NCI-H187 (cell line): ENCODE measurements at places on chromosomes 1 and 21.
A peak's percentile ranks its signal among the peaks of the same experiment; 100 is the strongest.

- DNase-seq = no peak
Measured at GRCh38 chr1:3405974-3406867, 48.2 kb upstream of the ARHGEF16 start.

GRCh38 chr1:172431204-172431603 lies 10.7 kb downstream of the C1orf105 start:
- no peak for DNase-seq

GRCh38 chr1:46691997-46692790 lies 20.5 kb downstream of the TEX38 start:
- DNase-seq = no peak

GRCh38 chr1:91844862-91845528 lies 41.0 kb downstream of the TGFBR3 start:
- no peak for DNase-seq

DNA sequence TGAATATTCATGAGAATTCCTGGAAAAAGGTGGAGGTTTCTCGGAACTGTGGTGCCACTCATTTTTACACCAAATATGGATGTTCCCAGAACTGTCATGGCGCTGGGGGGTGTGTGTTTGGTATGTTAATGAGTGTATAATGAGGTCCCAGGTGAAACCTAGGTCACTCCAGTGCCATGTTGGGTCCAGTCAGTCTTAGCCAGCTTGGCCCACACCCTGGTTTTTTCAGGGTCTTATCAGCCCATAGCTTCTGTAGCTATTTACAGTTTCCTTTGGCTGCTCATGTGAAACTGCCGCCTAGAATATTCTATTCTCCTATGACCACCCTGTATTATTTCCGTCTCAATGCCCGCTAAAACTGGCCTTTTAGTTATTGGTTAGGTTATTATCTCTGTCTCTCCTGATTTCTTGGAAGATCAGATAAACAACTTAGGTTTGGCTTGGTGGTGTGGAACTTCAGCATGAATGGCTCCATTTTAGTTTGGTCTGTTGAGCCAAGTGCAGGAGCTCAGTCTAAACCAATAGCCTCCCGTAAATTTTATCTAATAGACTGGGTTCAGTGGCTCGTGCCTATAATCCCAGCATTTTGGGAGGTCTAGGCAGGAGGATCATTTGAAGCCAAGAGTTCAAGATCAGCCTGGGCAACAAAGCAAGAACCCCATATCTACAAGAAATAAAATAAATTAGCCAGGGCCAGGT lies 42.1 kb upstream of the EDARADD start:
- DNase-seq = no peak

GRCh38 chr1:91736146-91736714 lies 149.7 kb downstream of the TGFBR3 start:
- no peak for DNase-seq

GRCh38 chr1:117370071-117370470 lies 2.8 kb downstream of the MAN1A2 start:
- DNase-seq = no peak

- no peak for DNase-seq
Measured at GRCh38 chr1:12188115-12188514, 21.3 kb downstream of the TNFRSF1B start.

GRCh38 chr1:180211156-180211859 lies 18.8 kb upstream of the LHX4 start:
- no peak for DNase-seq

- no peak for DNase-seq
Measured at GRCh38 chr1:224739303-224739996, 123.3 kb downstream of the CNIH3 start.

DNA sequence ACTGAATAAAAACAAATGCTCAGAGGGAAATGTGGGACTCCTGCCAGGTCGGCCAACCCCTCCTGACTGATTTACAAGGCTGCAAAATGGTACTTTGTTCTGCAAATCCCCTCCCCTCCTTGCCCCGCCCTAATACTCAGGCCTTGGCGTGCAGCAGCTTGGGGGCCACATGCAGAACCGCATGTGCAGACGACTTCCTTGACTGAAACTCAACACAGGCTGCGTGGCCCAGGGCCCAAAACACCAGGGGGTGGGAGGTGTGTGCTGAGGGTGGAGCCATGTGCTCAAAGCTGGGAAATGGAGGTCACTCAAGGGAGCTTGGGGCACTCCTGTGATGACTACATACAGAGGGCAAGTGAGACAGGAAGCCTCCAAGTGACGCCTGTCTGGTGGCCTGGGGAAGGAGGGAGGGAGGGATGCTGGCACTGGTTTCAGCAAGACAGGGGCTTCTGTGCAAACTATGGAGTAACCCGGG lies 87.2 kb downstream of the MRPL37 start:
- peak; percentile 63 for DNase-seq

DNA sequence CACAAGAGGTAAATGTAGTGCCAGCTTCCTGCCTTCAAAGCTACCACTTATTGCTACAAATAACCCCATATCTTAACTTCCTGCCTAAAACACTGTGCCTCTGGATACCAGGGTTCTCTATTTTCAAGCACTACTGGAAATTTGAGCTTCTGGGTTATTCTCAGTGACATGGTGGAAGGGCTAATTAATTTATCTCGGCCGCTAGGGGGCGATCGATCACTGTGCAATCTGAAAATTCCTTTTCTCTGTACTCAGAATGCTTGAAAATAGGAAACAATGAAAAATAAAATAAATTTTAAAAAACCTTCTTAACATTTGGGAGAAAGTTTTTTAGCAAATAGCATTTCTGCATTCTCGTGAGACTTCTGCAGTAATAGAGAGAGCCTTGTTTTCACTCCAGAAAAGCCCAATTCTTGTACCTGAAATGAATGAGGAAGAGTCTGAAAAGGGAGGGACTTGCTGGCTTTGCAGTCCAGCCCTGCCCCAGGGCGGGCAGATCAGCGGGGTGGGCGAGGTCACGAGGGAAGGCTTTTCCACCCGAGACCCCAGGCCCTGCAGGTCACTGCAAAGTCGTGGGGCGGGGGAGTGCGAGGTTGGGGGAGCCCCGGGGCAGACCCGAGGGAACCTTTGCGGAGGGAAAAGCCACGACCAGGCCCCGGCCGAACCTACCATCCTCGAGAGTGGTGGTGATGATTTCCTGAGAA lies 276.7 kb downstream of the PCP4 start:
- DNase-seq = peak; percentile 79

DNA sequence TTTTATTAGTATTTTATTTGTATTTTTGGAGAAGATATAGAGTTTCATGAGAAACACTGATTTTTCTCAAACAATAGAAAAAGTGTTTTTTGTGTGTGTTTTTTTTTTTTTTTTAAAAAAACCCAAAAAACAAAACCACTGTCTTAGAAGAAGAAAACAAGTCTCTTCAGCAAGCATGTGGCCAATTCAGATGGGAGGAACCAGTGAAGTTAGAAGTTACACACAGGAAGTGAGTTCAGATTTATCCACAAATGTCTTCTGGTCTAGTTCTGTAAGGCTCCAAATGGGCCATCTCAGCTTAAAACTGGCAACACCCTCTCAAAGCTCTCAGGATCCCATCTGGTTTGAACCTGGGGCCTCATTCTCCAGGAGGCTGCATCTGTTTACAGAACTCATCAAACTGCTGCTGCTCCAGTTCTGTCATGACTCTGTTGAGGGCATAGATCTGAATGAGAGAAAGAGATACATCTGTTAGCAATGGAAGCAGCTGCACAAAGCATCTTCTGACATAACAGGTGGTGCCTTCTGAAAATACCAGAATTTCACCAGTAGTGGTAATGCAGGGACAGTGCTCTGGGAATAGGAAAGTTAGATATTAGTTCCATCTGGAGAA lies 9.8 kb upstream of the ERMAP start:
- no peak for DNase-seq

GRCh38 chr1:217274927-217275654 lies 355.8 kb downstream of the GPATCH2 start:
- no peak for DNase-seq

GRCh38 chr1:224582041-224582440 lies 34.1 kb upstream of the CNIH3 start:
- DNase-seq = no peak

GRCh38 chr21:43783098-43783700 lies 6.2 kb upstream of the RRP1 start:
- DNase-seq = no peak

- DNase-seq = no peak
Measured at GRCh38 chr1:64499966-64500365, 30.0 kb downstream of the CACHD1 start.

DNA sequence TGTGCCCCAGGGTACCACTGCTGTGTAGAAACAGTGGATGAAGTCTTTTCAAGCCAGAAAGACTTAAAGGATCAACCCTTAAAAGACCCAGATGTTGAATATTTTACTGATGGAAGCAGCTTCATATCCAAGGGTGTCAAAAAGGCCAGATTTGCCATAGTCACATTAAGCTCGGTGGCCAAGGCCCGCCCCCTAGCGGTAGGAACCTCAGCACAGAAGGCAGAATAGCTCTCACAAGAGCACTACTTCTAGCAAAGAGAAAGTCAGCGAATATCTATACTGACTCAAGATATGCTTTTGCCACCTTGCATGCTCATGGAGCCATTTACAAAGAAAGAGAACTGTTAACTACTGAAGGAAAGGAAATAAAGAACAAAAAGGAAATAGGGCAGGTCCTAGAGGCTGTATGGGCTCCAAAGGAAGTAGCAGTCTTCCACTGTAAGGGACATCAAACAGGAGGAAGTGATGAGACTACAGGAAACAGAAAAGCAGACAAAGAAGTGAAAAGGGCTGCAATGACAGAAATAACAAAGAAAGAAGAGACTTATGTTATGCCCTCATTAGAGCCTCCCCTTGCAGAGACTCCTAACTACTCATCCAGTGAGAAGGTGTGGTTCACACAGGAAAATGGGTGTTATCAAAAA lies 90.5 kb downstream of the LIPI start:
- DNase-seq = peak; percentile 13

- no peak for DNase-seq
Measured at GRCh38 chr1:2913091-2913490, 108.2 kb upstream of the ACTRT2 start.

GRCh38 chr1:54614563-54614962 lies 8.8 kb downstream of the FAM151A start:
- no peak for DNase-seq

DNA sequence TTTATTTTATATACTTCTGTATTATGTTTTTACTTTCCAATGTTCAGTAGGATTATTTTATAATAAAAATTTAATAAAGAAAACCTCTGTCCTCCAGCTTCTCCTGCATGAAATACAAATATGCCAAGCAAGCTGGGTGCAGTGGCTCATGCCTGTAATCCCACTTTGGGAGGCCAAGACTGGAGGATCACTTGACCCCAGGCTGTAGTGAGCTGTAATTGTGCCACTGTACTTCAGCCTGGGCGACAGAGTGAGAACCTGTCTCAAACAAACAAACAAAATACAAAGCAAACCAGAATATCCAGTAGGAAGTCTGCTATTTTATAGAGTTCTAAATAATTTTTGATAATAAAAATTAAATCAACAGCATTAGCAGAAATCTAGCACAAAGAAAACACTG lies 168.8 kb downstream of the EIF4G3 start:
- DNase-seq = no peak

GRCh38 chr1:72066431-72066830 lies 215.9 kb downstream of the NEGR1 start:
- no peak for DNase-seq

GRCh38 chr1:217059401-217059800 lies 336.2 kb upstream of the ESRRG start:
- DNase-seq = no peak

GRCh38 chr1:46456411-46456963 lies 33.1 kb upstream of the DMBX1 start:
- no peak for DNase-seq

DNA sequence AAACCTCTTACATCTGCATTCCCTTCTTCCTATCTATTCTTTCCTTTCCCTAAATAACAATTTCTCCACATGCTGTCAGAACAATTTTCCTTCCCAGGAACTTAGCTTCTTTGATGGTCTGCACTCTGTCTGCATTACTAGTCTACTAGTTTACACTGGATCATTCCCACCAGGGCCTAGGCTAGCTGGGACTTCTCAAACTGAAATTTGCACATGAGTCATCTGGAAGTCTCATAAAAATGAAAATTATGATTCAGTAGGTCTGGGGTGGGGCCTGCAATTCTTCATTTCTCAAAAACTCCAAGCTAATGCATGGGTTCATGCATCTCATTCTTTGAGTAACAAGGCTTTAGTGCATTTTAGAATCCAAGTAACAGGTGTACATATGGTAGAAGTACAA lies 74.2 kb downstream of the GABPA start:
- no peak for DNase-seq
